ENCODE measurements at places on chromosomes 1 and 21. TPM values are rescaled to one million over a fixed set of nuclear protein-coding genes. Genes with fewer than 3 reads are reported as not detected.

GRCh38 chr1:227437495-227438008, 119.3 kb upstream of the CDC42BPA start:
- no peak for DNase-seq
- H3K4me3 ChIP-seq: no peak overlapping the region
- no peak overlapping the region for H3K27ac ChIP-seq
- H3K36me3 ChIP-seq: peaks cover 2% of the 10 kb centered on the region

DNA sequence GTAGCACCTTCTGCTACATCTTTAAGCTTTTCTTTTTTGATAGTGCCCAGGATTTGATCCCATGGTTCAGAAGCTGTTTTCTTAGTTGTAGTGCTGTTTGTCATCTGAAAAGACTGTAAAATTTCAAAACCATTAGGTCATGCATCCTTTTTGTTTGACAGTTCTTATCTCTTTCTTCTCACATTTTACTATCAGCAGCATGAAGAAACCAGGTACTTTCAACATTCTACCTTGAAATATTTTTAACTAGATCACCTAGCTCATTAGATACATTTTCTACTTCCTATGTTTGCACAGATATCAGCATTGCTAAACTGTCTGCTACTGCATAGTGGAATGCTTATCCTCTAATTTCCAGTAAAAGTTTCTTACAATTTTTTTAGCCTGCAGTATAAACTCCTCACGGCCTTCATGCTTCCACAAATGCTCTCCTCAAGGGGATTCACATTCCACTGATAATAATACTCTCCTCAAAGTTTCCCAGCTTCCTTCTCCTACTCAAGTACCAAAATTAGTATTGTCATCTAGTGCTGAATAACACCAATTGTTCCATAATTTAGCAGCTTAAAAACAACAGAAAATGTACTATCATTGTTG, 243.9 kb upstream of the ZRANB2 start:
- H3K4me3 ChIP-seq: no peak overlapping the region
- DNase-seq: no peak
- H3K4me1 ChIP-seq: no peaks in the 10 kb centered on the region
- no peaks in the 10 kb centered on the region for H3K27me3 ChIP-seq
- H3K36me3 ChIP-seq: no peaks in the 10 kb centered on the region
- no peak overlapping the region for H3K27ac ChIP-seq

DNA sequence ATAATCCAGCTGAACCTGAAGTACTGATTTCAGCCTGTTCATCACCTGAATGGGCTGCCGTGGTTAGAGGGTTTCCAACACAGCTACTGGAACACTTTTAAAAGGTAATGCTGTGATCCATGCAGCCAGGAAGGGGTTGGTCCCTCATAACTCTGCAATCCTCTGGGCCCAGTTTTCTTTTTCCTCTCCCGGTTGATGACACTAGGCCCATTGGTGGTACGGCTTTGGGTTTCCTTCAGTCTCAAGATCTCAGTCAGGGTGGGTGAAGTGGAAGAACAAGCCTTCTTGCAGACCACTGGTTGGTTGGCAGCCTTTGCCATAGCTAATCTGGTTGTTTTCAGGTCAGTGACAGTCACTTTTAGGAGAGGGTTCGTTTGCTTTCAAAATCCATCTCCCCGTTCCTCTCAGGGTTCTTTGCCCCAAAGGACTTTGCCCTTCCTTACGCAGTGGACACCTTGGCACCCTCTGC, 502 bp upstream of the SLC35A3 start:
- H3K27me3 ChIP-seq: no peaks in the 10 kb centered on the region
- peaks cover 20% of the 10 kb centered on the region for H3K4me1 ChIP-seq
- DNase-seq: no peak
- H3K36me3 ChIP-seq: peaks cover 2% of the 10 kb centered on the region
- peak overlapping the region; percentile 99 for H3K4me3 ChIP-seq

DNA sequence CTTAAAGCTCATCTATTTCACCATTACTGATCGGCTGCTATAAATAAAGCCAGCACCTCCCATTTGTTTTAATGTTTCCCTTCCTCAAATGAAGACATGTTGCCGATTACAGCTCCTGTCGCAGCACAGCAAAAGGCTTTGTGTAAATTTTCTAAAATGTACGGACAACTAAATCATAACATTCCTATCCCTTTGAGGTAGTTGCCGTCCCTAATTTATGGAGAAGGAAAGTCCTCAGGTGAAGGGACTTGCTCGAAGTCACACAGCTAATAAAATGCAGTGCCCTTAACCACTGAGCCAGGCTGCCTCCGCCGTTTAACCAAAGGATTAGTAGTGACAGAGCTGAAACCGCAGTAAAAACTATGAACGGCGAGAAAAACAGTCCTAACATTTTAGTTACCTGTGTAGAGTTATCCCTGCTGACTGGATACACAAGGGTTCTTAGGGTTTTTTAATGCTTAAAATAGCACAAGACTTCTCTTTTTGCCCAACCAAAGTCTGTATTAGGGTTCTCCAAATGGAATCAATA, 871 bp downstream of the PINK1 start:
- H3K4me3 ChIP-seq: peak overlapping the region; percentile 87
- H3K36me3 ChIP-seq: no peaks in the 10 kb centered on the region
- peak overlapping the region; percentile 72 for H3K27ac ChIP-seq

DNA sequence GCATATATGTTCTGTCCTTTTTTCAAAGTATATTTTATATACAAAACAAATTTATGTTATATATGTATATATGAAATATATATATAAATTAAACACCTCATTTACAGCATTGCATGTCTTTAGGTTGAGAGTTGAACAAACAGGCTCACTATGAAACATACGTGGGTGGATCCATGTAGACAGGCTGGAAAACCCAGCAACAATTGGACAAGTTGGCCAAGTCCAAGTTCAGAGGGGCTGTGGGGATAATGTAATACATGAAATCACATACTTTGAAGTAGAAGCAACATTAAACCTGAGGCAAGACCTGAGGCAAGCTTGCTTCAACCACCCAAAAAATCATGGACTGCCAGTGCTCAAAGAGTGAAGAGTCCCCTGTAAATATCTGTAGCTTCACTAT, 39.7 kb downstream of the KCNJ6 start:
- no peak overlapping the region for H3K4me3 ChIP-seq
- DNase-seq: no peak
- no peaks in the 10 kb centered on the region for H3K4me1 ChIP-seq
- H3K27me3 ChIP-seq: peaks cover 9% of the 10 kb centered on the region
- H3K36me3 ChIP-seq: no peaks in the 10 kb centered on the region
- H3K27ac ChIP-seq: no peak overlapping the region

- no peaks in the 10 kb centered on the region for H3K4me1 ChIP-seq
- H3K36me3 ChIP-seq: no peaks in the 10 kb centered on the region
- no peak for DNase-seq
- peaks cover 12% of the 10 kb centered on the region for H3K27me3 ChIP-seq
- no peak overlapping the region for H3K27ac ChIP-seq
- no peak overlapping the region for H3K4me3 ChIP-seq
Observed at GRCh38 chr1:179632868-179633267, 41.2 kb downstream of the TDRD5 start.

DNA sequence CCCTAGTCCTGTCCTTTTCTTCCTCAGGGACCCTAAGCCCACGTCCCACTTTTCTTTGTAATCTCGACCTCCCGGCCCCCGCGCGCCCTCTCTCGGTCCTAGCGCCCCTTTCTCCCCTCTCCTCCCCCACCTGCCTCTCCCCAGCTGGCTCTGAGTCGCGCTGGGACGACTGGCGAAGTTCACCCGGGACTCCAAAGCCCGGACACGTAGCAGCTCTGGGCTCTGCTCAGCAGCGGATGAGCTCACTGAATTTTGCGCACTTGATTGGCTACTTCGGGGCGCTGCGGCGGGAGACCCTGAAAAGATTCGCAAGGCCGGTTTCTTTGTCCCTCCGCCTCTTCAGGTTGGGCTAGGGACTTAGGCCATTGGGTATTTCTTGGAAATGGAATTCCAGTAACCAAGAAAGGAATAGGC, 16.3 kb upstream of the ACKR1 start:
- DNase-seq: no peak
- no peak overlapping the region for H3K27ac ChIP-seq
- H3K4me3 ChIP-seq: peak overlapping the region; percentile 74
- peaks cover 19% of the 10 kb centered on the region for H3K4me1 ChIP-seq
- peaks cover 85% of the 10 kb centered on the region for H3K27me3 ChIP-seq

Gene ATP6V1G3
- total RNA-seq: not detected

GRCh38 chr1:180270530-180271271, 40.6 kb downstream of the LHX4 start:
- peak overlapping the region; percentile 34 for H3K27ac ChIP-seq
- no peak for DNase-seq
- peaks cover 2% of the 10 kb centered on the region for H3K36me3 ChIP-seq
- H3K4me3 ChIP-seq: no peak overlapping the region
- no peaks in the 10 kb centered on the region for H3K27me3 ChIP-seq

GRCh38 chr1:185401019-185401418, 84.0 kb upstream of the IVNS1ABP start:
- H3K4me3 ChIP-seq: no peak overlapping the region
- peaks cover 9% of the 10 kb centered on the region for H3K27me3 ChIP-seq
- DNase-seq: no peak
- H3K36me3 ChIP-seq: peaks cover 2% of the 10 kb centered on the region
- H3K27ac ChIP-seq: no peak overlapping the region
- peaks cover 13% of the 10 kb centered on the region for H3K4me1 ChIP-seq

Gene SLC37A1
- total RNA-seq: 21.0 TPM

GRCh38 chr1:232385221-232385620, 244.7 kb downstream of the SIPA1L2 start:
- H3K27me3 ChIP-seq: peaks cover 7% of the 10 kb centered on the region
- no peak for DNase-seq
- no peaks in the 10 kb centered on the region for H3K4me1 ChIP-seq

DNA sequence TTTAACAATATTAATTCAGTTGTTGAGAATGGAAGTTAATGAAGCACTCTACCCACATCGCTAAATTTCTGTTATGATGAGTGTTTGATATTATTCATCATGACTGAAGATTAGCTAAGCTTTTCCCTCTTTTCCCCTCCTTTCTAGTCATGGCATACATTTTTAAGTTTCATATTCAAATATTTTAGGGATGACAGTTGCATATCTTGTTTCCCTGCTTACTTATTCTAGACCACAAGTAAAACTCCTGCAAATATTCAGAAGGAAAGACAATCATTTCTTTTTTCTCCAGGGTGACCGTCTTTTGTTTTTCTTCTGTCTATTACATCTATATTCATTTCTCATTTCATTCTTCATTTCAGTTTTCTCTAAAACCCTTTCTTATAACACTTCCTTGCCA, 906.0 kb downstream of the ADGRL2 start:
- no peak overlapping the region for H3K4me3 ChIP-seq
- H3K27ac ChIP-seq: no peak overlapping the region
- H3K27me3 ChIP-seq: no peaks in the 10 kb centered on the region
- DNase-seq: no peak
- H3K4me1 ChIP-seq: no peaks in the 10 kb centered on the region

DNA sequence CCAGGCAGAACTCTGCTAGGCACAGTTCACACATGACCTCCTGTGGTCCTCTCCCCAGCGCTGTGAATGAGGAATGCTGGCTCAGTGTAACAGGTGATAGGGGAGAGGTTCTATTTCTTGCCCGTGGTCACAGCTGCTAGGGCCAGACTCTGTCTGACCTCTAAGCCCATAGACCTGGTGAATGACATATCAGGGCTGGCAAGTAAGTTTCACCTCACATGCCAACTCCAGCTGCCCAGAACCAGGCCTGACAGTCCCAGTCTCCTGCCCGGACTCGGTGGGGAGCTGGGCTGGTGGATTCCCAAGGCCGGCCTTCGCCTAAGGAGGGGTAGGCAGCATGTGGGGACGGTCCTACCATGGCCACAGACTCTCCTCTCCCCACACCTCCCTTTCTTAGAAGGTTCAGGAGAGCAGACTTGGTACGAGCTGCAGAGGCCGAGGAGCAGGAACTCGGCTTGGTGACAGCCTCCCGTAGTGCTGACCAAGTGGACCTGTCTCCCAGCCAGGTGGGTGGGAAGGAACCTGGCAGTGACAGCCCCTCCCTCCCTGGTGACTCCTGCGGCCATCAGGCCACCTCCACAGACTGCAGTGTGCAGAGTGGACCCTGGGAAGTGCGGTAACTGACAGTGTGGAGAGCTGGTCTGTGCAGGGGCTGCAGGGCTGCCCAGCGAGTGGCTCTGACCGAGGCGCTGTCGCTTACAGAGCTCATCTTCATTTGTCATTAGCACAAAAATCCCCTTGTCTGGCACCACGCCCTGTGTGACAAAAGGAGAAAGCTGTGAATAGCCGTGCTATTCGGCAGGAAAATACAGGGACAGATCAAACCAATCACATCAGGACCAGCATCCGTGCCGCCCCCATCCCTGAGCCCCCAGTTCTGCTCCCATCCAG, 74.6 kb downstream of the SCCPDH start:
- no peak for DNase-seq
- H3K4me1 ChIP-seq: no peaks in the 10 kb centered on the region
- H3K36me3 ChIP-seq: no peaks in the 10 kb centered on the region
- no peak overlapping the region for H3K4me3 ChIP-seq
- H3K27me3 ChIP-seq: peaks cover 14% of the 10 kb centered on the region
- H3K27ac ChIP-seq: no peak overlapping the region

- no peak overlapping the region for H3K4me3 ChIP-seq
- no peak for DNase-seq
- H3K4me1 ChIP-seq: peaks cover 4% of the 10 kb centered on the region
Observed at GRCh38 chr1:3017440-3018050, 3.7 kb upstream of the ACTRT2 start.

- peak overlapping the region; percentile 69 for H3K27ac ChIP-seq
- no peaks in the 10 kb centered on the region for H3K36me3 ChIP-seq
- H3K4me3 ChIP-seq: peak overlapping the region; percentile 61
- H3K4me1 ChIP-seq: peaks cover 25% of the 10 kb centered on the region
- H3K27me3 ChIP-seq: no peaks in the 10 kb centered on the region
Observed at GRCh38 chr1:113042285-113043143, 30.5 kb upstream of the LRIG2 start.

Gene EDARADD
- 0.37 TPM for total RNA-seq

- no peak overlapping the region for H3K4me3 ChIP-seq
- peaks cover 3% of the 10 kb centered on the region for H3K36me3 ChIP-seq
- no peaks in the 10 kb centered on the region for H3K27me3 ChIP-seq
Observed at GRCh38 chr21:15001113-15001512, 63.7 kb downstream of the NRIP1 start.
